ENCODE measurements at places on chromosomes 11 and 22.

DNA sequence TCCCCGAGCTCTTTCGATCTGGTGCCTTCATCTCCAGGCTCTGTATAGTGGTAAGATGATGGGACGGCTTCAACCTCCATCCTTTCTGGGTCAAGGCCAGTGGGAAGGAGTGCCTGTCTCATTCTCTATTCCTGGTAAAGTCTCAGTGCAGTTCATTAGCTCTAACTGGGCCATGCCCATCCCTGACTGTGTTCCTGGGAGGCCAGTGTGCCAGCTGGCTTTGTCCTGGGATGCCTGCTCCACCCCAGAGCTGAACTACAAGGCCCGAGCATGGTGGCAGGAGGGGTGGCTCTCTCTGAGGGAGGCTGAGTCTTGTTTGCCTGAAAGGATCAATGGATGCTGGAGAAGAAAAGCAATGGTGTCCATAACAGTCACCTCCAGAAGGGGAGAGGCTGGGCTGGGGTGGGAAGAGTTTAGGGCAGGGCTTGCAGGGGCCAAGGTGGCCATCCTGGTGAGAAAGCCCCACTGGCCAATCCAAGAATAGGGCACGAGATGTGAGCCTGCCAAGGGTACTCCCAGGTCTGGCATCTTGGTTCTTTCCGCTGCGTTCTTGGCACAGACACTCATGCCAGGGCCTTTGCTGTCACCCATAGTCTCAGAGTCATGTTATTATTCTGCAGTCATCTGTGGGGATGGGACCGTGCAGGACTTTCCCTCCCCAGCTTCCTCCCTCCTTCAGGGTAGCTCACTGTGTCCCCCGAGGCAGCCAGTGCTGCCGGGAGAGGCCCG, 60.1 kb downstream of the PARVB start:
- H3K27ac ChIP-seq = no peak overlapping the region
- no peaks in the 10 kb centered on the region for H3K4me1 ChIP-seq
- no peak overlapping the region for H3K4me3 ChIP-seq

- H3K4me1 ChIP-seq = no peaks in the 10 kb centered on the region
- peaks cover 5% of the 10 kb centered on the region for H3K27me3 ChIP-seq
- H3K4me3 ChIP-seq = no peak overlapping the region
- no peaks in the 10 kb centered on the region for H3K36me3 ChIP-seq
Observed at GRCh38 chr22:19874307-19875060, 19.8 kb upstream of the GNB1L start.

GRCh38 chr11:69108559-69108958, 47.2 kb upstream of the SMIM38 start:
- peaks cover 5% of the 10 kb centered on the region for H3K4me1 ChIP-seq
- H3K36me3 ChIP-seq = peaks cover 9% of the 10 kb centered on the region
- H3K4me3 ChIP-seq = no peak overlapping the region

GRCh38 chr11:83862691-83863090, 576.5 kb upstream of the CCDC90B start:
- H3K36me3 ChIP-seq = no peaks in the 10 kb centered on the region
- no peak overlapping the region for H3K4me3 ChIP-seq
- no peak overlapping the region for H3K27ac ChIP-seq
- peaks cover 6% of the 10 kb centered on the region for H3K4me1 ChIP-seq

DNA sequence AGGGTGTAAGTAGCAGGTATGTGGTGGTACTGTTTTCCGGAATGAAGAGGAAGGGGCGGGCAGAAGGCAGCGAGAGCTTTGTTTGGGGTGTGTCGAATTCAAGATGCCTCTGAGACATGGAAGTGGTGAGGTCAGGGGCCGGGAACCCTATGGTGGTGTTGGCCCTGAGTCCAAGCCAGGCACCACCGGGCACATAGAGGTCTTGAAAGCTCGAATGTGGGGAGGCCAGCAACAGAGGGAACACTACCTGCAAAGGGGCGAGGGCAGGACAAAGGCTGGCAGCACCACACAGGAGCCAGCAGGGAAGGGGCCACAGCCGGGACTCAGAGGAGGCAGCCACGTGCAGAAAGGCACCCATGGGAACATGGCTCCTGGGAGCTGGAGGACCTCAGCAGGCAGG, 57.8 kb downstream of the CDKN1C start:
- H3K27ac ChIP-seq = no peak overlapping the region
- peaks cover 9% of the 10 kb centered on the region for H3K4me1 ChIP-seq
- peaks cover 18% of the 10 kb centered on the region for H3K27me3 ChIP-seq
- DNase-seq = no peak

DNA sequence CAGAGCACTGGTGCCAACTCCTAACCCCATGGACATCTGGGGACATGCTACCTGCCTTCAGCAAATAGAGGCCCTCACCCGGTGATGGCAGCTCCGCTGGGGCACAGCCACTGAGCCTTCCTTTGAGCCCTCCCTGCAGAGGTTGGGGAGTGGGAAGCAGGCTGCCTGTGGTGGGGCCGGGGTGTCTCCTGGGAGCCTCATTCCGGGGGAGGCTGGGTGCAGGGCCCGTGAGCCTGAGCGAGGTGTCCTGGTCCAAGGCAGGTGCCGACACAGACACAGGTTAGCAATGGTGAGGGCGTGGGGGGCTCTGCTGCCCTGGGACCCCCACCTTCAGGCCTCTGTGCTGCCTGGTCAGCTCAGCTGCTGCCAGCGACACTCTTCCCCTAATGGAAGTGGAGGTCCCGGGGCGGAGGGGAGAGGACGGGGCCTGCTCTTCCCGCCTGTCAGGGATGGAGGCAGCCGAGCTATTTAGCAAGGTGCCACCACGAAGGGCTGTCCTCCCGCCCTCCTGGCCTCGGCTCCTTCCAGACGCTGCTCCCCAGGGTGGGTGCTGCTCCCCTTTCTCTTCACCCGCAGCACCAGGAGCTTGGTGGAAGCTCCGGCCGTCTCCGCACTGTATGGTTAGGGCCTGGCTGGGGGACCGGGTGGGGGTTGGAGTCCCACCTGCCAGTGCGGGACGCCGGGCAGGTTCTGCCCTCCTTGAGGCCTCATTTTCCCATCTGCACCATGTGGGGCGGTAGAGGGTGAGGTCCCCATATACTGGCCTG, 11.2 kb downstream of the TSPAN4 start:
- H3K36me3 ChIP-seq = peaks cover 4% of the 10 kb centered on the region
- H3K27me3 ChIP-seq = peaks cover 14% of the 10 kb centered on the region
- no peak for DNase-seq
- H3K4me1 ChIP-seq = peaks cover 4% of the 10 kb centered on the region
- no peak overlapping the region for H3K4me3 ChIP-seq

GRCh38 chr11:102653744-102654291, 28.7 kb upstream of the MMP20 start:
- no peaks in the 10 kb centered on the region for H3K36me3 ChIP-seq
- H3K27me3 ChIP-seq = no peaks in the 10 kb centered on the region
- H3K4me1 ChIP-seq = no peaks in the 10 kb centered on the region
- H3K4me3 ChIP-seq = no peak overlapping the region

DNA sequence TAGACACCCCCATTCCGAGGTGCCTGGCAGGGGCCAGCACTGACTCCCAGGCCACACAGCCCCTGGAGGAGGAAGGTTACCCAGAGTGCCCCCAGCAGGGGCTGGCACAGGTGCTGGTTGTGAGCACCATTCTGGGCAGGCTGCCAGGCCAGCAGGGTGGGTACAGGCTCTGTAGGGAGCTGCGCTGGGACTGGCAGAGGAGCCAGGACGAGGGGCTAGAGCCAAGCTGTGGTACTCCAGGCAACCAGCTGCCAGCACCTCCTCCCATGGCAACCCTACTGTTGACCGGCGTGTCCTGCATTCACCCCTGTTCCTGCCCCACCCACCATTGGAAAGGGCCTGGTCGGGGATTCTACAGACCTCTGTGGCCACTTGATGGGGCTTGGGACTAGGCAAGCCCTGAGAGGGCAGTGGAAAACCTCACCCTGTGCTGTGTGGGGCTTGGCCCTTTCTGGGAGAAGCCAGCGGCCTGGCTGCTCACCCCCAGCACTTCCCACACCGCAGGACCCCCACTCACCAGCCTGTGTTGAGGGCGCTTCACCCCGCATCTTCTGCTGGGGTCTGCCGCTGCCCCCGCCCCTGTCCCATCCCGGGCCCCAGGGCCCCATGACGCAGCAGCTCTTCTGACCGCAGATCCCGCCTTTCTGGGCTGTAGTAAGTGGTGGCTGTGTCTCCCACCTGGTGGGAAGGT, 1.9 kb downstream of the CLDN5 start:
- no peak for DNase-seq
- peaks cover 16% of the 10 kb centered on the region for H3K27me3 ChIP-seq
- no peak overlapping the region for H3K27ac ChIP-seq
- H3K36me3 ChIP-seq = peaks cover 5% of the 10 kb centered on the region

GRCh38 chr22:30486661-30487115, 14.9 kb upstream of the SEC14L3 start:
- H3K4me1 ChIP-seq = no peaks in the 10 kb centered on the region
- no peaks in the 10 kb centered on the region for H3K27me3 ChIP-seq
- no peak overlapping the region for H3K27ac ChIP-seq
- H3K36me3 ChIP-seq = no peaks in the 10 kb centered on the region
- DNase-seq = no peak
- H3K4me3 ChIP-seq = no peak overlapping the region

Measured in endothelial cell (in vitro differentiated cells).